ENCODE measurements at places on chromosomes 7 and 10.

DNA sequence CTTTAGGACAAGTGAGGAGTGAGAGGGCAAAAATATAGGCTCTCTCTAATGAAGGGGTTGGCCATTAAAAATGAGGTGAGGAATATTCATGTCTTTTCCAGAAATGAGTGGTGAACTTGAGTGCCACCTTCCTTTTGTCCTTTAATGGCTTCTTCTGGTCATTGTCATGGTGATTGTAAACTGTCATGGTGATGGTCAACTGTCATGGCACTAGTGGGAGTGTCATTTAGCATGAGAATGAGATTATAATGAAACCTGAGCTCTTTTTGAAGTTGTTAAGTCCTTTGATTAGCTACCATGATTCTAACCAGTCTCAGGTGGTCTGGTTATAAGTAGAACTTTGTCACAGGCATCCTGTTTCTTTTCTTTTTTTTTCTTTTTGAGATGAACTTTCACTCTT lies 524.4 kb downstream of the NEBL start:
- no peak for DNase-seq

- DNase-seq = no peak
Observed at GRCh38 chr10:35225204-35225603, 98.6 kb downstream of the CREM start.

GRCh38 chr7:51251290-51251689 lies 65.3 kb downstream of the COBL start:
- no peak for DNase-seq

DNA sequence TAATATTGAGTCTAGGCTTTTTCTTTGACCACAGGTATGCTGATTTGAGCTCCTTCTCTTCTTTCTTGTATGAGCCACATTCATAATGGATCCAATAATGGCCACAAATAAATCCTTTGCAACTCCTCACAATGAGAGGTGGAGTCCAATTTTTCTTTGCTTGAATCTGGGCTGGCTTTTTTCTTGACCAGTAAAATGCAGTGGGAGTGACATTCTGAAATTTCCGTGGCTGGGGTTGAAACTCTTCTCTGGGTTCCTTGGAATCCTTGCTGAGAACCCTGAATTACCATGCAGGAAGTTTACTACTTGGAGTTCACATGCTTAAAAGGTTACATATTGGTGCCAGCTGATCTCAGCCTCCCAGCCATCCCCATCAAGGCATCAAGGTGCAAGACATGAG lies 22.4 kb upstream of the FAM180A start:
- no peak for DNase-seq

DNA sequence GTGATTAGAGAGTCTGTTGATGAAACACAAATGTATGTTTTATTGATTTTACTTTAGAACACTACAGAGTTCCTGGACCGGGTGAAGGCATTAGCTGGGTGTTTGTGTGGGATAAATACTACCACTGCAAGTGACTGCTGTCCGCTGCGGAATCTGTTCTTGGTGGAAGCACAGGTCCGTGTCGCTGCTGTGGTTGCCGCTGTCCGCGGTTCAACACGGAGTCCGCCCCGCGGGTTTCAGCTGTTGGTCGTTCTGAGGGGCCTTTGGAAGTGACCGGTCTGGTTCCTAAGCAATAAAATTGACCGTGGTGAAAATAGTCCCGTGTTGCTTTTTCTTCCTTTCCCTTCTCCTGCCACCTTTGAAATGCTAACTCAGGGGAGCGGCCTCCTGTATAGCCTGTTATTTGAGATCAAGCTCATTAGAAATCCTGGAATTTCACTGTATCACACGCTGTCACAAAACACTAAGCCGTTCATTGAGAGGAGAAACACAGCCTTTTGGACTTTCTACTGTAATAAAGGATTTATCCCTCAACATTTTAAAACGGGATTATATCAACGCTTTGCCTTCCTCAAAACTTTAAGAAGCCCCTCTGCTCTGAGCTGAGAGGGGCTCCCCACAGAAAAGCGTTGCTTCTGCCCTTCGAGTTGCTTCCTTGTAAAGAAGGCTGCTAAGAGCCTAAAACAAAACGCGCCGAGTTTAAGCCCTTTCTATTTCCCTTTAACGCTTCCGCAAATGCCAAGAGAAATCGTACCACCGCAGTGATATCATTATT lies 2.6 kb downstream of the NKX6-2 start:
- no peak for DNase-seq

GRCh38 chr10:43689618-43689954 lies 40.9 kb upstream of the ZNF32 start:
- no peak for DNase-seq

- DNase-seq = no peak
Observed at GRCh38 chr10:79898597-79899325, 50.1 kb downstream of the SFTPD start.

DNA sequence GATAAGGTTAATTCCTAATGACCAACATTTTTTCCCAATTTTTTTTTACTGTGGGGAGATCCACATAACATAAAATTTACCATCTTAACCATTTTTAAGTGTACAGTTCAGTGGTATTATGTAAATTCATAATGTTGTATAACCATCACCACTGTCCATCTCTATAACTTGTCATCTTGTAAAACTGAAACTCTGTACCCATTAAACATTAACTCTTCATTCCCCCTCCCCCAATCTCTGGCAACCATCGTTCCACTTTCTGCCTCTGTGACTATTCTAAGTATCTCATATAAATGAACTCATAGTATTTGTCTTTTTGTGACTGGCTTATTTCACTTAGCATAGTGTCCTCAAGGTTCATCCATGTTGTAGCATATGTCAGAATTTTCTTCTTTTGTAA lies 46.0 kb upstream of the HPS1 start:
- DNase-seq = no peak

DNA sequence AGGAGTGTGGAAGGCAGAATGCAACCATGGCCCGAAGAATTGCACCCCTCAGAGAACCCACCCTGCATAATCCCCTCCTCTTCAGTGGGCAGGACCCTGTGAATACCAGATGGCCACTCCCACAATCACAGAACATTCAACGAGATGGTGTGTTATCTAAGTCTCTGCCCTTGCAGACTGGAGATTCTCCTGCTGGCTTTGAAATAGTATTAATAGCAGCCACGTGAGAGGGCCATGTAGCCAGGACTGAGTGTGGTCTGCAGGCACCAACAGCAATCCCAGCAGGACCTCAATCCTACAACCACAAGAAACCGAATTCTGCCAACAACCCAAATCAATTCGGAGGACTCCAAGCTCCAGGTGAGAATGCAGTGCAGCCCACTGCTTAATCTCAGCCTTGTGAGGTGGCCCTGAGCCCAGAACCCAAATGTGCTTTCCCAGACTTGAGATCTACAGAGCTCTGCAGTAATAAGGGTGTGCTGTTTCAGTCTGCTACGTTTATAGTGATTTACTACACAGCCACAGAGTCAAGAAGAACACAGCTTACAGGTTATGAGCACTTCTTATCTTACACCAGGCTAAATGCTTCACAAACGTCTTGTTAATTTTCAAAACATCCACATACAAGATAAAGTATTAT lies 72.1 kb downstream of the VOPP1 start:
- DNase-seq = no peak

DNA sequence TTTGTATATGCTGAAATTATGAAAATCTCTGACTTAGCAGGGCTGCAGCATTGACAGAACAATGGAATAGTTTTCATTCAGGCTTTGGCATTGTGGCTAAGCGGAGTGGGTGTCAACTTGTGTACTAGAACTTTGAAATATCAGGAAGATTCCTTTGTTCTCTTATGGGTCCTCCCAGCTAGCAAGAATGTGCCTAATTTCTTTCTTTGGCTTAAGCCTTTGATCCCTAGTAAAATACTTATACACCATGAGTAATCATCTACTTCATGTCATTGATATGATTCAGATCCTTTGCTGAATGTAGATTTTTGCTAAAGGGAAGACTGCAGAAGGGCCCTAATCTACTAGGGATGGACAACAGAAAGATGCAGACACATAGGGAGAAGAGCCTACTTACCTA lies 6.2 kb downstream of the AVL9 start:
- DNase-seq = no peak

DNA sequence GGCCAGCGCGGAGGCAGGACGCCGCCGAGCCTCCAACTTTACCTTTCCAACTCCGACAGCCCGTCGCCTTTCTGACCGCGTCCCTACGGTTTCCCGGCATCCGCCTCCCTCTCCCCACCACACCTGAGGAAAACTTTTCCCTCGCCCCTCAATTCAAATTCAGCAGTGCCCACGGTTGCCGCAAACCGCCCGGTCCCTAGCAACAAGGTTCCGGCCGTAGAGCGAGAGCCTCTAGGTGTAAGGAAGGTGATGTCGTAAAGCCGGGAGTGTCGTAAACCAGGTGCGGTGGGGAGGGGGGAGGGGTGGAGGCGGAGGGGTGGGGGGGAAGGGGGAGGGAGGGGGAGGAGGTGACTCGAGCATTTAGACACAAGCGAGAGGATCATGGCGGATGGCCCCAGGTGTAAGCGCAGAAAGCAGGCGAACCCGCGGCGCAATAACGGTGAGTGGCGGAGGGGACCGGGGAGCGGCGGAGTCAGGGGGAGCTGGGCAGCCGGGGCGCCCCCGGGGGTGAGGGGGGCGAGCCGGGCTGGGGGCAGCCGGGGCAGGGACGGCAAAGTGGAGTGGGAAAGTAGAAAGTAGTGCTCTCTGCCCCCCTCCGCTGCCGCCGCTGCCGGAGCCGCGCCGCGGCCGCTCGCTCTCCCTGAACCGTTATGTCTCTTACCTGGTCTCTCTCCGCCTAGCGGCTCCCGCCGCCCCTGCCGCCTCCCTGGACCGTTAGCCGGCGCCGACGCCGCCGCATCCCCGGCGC lies at the start of gene ZEB1:
Gene ZEB1, plus strand, starts transcription at position 363 of the 748 bp plus-strand sequence. Its CDS starts 19 bp downstream, at position 382.
- DNase-seq = peak; percentile 84

GRCh38 chr7:124791426-124791825 lies 25.8 kb upstream of the GPR37 start:
- no peak for DNase-seq

DNA sequence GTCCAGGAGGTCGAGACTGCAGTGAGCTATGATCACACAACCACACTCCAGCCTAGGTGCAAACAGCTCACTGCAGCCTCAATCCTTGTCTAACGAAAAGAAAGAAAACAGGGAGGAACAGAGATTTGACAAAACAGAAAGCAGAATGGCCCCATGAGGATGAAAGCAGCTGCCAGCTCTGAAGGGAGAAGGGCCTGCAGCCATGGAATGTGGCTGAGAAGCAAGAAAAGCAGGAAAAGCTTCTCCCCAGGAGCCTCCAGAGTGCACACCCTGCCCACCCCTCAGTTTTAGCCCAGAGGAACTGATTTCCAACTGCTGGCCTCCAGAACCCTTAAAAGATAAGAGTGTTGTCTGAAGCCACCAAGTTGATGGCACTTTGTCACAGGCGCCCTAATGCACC lies 13.0 kb downstream of the ESYT2 start:
- no peak for DNase-seq

- DNase-seq = no peak
Observed at GRCh38 chr7:111486472-111487142, 75.7 kb downstream of the IMMP2L start.

GRCh38 chr10:44280226-44281014 lies 104.5 kb downstream of the CXCL12 start:
- DNase-seq = no peak

- no peak for DNase-seq
Observed at GRCh38 chr7:101216001-101216859, 1.2 kb downstream of the PLOD3 start.

GRCh38 chr10:75954486-75954885 lies 523.1 kb downstream of the LRMDA start:
- DNase-seq = no peak

- DNase-seq = no peak
Observed at GRCh38 chr7:151053096-151053495, 4.6 kb downstream of the CDK5 start.

DNA sequence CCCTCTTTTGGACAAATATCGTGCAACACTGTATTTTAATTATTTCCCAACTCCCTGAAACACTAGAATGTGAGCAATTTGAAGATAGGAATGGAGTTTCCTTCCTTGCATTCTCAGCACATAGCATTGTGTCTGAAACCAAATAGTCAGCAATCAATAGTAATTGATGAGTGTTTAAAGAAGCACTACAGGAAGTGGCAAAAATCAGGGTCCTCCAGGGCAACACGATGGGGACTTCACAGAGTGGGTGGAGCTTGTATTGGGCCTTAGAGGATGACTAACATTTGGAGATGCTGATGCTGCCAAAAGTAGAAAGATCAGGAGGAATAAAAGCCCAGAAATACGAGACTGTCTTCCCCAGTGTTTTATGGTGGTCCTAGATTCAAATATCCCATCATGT lies 94.9 kb downstream of the NPSR1 start:
- no peak for DNase-seq

DNA sequence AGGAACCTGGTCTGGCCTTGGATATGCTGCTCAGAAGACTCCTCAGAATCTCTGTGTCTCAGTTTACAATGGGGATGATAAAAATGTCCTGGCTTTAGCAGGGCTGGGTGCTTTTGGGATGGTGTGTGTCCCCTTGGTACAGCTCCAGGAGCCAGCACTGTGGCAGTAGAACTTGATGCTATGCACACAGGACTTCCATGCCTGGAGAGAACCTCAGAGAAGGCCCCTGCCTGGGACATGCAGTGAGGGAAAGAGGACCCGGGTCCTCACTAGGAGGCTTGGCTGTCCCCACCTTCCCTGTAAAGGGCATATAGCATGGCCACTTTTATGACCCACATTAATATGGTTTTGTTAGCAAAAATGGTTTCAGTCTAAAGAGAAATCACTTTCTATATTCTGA lies 100.5 kb downstream of the GLRX3 start:
- no peak for DNase-seq

GRCh38 chr7:41268878-41269277 lies 434.0 kb downstream of the INHBA start:
- DNase-seq = no peak

- DNase-seq = no peak
Observed at GRCh38 chr7:142323706-142324105, 65.8 kb upstream of the PRSS58 start.

DNA sequence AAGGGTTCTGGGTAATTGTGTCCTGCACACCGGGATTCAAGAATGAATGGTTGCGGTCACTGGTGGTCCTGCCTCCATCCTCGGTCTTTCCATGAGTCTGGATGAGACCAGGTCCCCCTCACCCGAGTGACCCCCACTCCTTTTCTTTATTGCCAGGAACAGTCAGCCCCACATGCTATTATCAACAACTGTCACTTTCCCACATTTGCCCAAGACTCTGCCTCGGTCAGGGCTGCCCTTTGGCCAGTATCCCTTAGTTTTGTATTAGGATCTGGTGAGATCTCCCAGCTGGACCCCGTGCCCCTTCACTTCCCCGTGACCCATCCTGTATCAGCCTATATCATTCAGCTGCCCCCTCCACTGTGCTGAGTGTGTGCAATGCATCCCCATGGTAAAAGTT lies 288.3 kb downstream of the ADARB2 start:
- DNase-seq = no peak

DNA sequence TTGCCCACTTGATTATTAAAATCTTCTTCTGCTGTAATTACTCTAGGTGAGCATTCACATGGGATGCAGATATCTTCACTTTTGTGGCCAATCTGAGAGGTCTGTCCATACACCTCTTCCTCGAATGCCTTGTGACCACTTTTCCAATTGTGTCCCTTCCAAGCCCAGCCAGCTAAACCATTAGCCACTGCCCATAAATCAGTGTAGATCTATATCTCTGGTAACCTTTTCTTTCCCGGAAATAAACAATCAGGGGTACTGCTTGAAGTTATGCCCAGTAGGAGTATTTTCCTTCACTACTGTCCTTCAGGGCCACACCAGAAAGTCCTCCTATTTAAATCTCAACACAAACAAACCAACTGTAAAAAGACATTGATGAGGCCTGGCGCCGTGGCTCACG lies 104.6 kb upstream of the KCNMA1 start:
- DNase-seq = no peak

All from activated naive CD8-positive, alpha-beta T cell treated with anti-CD3 and anti-CD28 coated beads, Interleukin-2, amount 50 U/mL, for 16 hours (primary cell).